ENCODE measurements at places on chromosomes 7 and 10.
A peak's percentile ranks its signal among the peaks of the same experiment; 100 is the strongest.

DNA sequence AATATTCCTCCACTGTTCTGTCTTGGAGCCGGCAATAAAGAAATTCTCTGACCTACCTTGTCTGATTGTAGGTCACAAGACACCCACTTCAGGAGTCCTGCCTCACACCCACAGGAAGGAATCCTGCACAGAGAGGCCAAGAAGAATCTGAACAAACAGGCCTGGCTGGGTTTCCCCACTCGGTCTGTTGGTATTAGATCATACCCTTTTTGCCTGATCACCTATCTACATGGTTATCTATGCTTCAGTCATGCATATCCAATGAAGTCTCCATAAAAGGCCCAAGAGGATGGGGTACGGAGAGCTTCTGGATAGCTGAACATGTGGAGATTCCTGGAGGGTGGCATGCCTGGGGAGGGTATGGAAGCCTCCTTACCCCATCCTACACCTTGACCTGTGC, 12.3 kb downstream of the OGDH start:
- DNase-seq, result peak; percentile 31

DNA sequence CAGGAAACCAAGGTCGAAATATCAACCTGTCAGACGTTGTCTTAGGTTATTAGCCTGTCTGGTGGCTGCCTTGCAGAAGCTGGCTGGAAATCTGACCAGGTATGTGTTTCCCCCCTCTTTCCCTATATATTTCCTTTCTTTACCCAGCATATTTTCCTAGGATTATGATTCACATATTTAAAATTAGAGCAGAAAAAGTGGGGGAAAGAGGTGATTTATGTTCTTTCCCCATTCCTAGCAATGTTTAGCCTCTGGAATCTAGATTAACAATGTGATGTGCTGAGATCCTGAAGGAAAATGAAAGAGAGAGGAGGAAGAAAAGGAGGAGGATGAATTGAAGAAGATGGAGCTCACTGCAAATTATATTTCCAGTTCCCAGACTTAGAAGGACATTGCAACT, 421.4 kb upstream of the AUTS2 start:
- DNase-seq, result no peak

DNA sequence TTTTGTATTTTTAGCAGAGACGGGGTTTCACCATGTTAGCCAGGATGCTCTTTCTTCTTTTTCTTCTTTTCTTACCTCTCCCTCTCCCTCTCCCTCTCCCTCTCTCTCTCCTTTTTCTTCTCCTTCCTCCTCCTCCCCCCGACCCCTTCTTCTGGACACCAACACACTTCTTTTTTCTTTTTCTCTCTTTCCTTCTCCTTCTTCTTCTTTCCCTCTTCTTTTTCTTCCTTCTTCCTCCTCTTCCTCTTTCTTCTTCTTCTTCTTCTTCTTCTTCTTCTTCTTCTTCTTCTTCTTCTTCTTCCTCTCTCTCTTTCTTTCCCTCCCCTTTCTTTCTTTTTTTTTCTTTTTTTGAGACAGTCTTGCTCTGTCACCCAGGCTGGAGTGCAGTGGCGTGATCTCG, 14.0 kb downstream of the MMD2 start:
- DNase-seq, result no peak

DNA sequence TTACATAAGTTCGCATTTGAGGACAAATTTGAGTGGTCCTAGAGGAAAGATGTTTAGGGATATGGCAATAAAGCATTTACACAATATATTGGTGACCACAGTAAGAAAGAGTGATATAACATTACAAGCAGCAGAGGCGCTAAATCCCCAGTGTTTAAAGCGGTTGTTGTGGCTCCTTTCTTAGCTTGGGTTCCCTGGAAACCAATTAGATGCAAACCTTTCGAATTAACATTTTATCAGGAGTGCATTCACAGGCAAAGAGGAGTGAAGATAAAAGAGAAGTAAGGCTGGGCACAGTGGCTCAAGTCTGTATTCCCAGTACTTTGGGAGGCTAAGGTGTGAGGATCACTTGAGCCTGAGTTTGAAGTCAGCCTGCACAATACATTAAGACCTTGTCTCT, 331.1 kb downstream of the BICC1 start:
- no peak for DNase-seq

- no peak for DNase-seq
These were observed 39.6 kb downstream of the BZW2 start for GRCh38 chr7:16685535-16685934.

DNA sequence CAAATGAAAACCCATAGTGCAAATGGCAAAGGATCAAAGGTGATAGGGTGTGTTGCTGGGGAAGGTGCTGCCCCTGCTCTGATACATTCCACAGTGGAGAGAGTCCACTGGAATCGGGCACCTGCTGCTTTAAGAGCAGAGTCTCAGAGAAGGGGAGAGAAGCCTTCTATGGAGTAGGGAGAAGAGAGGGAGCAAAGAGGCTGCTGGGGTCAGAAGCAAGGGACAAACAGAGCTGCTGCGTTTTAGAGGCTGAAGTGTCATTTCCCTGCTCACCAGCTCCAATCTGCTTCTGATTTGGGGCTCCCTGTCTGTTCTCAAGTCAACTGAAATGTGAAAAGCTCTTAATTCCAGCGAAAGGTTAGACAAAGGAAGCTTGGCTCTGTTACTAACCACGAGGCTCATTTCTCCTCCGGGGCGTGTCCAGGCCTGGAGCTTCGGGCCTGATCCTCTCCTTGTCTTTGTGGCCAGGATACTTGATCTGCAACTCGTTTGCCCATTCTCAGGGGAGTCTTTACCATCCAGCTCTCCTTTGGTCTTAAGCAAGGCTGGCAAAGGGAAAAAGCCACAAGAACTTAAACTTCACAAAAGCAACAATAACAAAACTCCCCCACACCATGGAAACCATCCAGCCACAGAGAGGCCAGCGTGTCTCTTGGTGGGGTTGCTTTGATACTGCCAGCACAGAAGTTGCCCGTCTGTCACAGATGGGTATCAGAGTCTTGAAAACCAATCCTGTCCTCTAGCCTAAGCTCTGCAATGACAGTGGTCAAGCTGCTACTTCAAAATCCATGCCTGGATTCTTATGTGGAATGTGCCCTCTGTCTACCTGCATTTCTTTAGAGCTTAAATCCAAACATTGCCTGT, 692.6 kb downstream of the SUGCT start:
- DNase-seq, result no peak

DNA sequence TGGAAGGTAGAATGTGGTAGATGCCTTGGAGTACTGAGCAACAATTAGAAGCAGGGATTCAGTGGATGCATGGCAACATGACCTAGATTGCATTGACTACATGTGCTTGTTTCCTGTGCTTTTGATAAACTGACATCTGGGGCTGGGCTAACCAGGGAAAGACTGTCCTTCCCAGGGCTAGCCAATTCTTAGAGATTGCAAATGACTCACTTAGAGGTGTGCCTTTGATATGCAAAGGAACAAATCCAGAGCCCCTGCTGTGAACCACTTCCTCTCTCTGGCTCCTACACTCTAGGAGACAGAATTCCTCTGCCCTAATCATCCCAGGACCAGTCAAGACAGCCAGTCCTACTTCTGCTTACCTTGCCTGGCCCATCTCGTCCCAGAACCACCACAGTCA, 651.5 kb downstream of the LRMDA start:
- no peak for DNase-seq

- no peak for DNase-seq
These were observed 5.0 kb downstream of the AKR1B10 start for GRCh38 chr7:134532180-134532953.

DNA sequence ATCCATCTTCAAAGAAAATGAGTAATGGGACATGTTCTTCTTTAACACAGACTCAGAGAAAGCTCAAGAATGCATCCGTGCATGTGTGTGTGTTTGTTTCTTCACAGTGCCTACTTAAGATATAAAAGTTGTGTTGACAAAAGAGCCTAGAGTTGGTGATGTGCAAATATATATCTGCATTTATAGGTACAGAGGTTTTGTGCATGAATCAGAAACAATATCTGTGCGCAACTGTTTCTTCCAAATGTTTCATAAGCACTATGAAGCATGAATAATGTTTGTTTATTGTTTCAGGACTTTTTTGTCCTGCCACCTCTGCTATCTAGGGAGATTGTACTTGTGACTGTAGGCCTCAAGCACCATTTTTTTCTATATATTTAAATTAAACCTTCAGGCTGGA, 229.7 kb downstream of the CSTF2T start:
- DNase-seq, result no peak

- no peak for DNase-seq
These were observed 1.8 kb upstream of the RPA3 start for GRCh38 chr7:7720193-7720592.

DNA sequence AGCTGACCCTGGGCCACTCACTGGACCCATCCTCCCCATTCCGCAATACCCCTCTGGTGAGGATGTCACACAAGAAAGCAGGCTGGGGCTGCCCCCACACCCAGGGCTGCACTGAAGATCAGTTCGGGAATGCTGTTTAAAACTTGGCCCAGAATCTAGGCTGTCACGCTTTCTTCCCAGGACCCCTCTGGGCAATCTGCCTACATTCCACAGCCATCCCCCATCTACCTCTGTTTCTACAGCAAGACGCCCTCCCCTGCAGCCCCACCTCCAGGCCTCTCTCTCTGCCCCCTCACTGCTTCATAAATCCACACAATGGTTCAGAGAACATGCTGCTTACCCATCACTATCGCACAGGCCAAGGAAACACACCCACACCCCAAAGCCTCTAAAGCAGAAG, 36.1 kb downstream of the XPNPEP1 start:
- DNase-seq, result no peak

DNA sequence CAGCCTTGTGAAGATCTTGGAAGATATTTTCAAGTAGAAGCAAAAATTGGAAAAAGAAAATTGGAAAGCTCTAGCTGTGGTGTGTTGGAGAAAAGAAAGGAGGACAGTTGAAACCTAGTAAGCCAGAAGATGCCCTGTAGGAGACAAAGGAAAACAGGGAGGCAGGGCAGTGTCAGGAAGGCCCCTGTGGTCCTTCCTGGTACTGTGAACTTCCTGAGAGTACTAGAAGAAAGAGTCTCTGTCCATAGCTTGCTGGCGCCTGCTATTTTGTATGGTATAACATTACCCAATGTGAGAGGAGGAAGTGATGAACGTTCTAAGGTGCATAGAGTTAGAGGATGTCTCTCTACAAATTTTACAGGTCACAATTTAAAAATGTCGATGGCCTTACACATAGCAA, 183.1 kb downstream of the CTTNBP2 start:
- no peak for DNase-seq

DNA sequence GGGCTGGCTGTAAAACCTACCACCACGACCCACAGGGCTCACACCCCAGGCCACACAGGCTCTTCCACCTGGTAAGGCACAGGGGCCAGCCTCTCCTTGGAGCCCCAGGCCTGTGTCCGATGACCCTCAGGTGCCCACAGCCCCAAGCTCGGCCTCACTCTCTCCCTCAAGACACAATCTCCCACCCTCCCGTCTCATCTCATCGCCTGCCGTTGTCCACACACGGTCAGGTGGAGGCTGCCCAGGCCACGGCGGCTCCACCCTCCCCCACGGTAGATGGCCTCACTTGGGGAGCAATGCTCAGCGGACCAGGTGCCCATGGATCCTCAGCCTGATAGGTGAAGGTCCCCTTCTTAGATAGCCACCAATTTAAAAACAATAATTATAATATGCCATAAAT, 8.7 kb upstream of the UTF1 start:
- DNase-seq, result no peak

DNA sequence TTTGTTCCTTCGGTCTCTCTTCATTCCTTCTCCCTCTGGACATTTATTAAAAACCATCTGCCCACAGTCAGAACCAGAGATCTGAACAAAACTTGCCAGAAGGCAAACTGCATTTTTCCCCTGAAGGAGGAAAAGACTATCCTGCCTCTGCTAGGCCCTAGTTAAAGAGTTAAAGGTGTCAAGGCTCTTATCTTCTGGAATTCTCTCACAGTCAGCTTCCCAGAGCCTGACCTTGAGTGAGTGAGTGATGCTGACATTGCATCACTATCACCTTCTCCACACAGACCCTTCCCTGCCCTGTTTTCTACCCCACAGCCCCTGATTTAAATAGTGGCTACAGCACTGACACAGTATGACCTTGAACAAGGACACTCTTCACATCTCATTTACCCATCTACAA, 16.4 kb downstream of the FRMPD2 start:
- no peak for DNase-seq

DNA sequence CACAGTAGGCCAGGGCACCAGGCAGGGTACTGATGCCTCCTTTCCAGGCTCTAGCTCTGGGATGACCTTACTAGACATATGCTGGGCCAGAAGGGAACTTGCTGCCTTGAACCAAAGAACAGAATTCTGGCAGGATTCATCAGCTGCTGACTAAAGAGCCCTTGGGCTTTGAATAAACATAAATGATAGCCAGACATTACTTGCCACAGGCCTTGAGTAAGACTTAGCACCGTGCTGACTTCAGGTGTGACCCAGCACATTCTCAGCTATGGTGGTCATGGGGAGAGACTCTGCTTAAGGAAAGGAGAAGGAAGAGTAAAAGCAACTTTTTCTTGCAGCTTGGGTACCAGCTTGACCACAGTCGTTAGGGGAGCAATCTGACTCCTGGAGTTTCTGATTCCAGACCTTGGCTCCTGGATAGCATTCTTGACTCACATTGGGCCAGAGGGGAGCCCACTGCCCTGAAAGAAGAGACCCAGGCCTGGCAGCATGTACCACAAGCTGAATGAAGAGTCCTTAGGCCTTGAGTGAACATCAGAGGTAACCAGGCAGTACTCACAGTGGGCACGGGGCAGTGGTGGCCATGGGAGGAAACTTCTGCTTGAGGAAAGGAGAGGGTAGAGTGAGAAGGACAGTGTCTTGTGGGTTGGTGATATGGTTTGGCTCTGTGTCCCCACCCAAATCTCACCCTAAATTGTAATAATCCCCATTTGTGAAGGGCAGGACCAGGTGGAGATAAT, 926.1 kb upstream of the SORCS1 start:
- no peak for DNase-seq

DNA sequence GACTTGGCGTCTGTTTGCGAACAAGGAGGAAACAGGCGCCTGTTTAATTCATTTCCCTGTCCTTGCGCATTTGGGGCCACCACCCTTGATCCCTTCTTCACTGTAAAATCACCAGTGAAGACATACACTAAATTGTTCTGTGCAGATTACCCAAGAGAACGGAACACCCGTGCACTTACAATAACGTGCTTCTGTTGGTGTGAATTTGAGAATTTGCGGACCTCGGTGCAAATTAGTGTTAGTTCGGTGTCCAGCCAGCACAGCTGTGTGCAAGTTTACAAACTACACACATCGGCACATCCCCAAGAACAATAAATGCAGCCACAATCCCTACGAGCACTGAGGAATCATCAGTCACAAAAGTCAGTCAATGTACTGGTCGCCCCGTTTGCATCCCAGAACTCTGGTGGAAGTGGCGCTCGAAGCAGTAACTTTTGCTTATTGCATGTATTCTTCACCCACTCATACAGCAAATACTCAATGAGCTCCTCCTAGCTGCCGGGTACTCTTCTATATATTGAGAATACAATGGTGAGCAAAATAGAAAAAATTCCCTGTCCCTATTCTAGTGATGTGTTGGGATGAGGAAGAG, 786 bp upstream of the CNOT4 start:
- DNase-seq, result no peak

DNA sequence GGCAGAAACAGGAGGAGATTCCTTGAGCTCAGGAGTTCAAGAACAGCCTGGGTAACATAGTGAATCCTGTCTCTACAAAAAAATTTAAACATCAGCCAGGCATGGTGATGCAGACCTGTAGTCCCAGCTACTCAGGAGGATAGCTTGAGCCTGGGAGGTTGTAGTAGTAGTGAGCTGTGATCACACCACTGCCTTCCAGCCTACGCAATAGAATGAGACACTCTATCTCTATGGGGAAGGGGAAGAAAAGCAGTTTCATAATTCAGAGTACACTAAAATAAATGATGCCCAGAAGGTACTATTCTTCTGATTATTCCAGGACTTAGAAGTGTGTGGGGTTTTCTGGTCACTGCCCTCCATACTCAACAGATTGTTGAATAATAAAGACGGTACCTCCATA, 177.3 kb downstream of the KMT2E start:
- no peak for DNase-seq

All from T-helper 2 cell (primary cell).